Esophagus mucosa (tissue), 1 donor: ENCODE measurements at places on chromosomes 5 and 9.

- no peak for ATAC-seq
Observed at GRCh38 chr5:93954421-93955069, 213.1 kb upstream of the POU5F2 start.

GRCh38 chr9:124358631-124359030 lies 56.6 kb downstream of the PSMB7 start:
- ATAC-seq: no peak

- ATAC-seq: no peak
Observed at GRCh38 chr5:52743012-52743411, 44.7 kb upstream of the ITGA1 start.

DNA sequence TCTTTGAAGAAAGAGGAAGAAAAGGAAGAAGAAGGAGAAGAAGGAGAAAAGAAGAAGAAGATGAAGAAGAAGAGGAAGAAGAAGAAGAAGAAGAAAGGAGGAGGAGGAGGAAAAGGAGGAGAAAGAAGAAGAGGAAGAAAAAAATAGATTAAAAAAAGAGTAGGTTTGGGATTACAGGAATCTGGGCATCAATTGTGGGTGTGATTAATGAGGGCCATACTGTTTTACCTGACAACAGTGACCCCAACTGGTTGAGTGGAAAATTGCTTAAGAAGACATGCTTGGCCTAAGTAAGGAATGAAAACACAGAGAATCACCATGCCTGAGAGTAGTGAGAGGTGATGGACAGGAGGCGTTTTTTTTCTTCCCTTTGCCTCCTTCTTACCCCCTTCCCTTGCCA lies 114.6 kb downstream of the FAM170A start:
- peak; percentile 63 for ATAC-seq

- ATAC-seq: no peak
Observed at GRCh38 chr5:26323794-26324193, 714.6 kb downstream of the CDH9 start.

DNA sequence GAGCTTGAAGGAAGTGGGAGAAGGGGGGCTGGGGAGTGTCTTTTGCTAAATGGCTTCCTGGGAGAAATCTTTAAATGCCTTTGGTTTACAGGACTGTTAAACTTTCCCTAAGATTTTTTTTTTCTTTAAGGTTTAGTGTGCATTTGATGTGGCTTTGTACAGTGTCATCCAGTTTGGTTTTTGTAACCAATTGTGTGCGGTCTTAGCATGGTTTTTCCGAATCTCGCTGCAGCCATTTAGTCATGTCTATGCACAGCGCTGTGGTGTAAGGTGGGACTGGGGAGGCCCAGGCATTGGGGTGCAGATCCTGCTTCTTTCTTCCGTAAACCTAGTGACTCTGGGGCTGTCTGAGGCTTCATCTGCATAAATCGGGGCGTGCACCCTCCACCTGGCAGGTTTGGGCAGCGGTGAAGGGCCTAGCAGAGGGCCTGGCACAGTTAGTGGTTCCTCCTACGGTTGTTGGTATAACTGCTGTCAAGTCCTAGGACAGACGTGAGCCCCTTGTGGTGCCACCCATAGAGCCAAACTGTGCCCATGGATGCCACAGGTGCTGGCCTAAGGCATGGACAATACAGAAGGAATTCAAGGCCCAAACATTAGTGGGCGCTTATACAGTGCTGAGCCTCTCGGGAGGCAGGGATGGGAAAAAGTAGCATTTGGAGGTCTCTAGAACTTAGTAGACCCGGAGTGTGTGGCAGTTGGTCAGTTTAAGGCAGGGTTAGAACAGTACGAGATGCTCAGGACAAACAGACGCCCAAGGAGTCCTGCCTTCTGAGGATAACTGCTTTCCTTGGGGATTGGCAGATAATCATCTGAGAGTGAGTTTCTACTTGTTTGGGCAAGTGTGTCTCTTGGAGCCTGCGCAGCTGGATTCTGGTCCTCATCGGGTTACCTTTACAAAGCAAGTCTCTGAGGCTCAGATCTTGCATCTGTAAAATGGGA lies 1.5 kb downstream of the PRRC2B start:
- peak; percentile 84 for ATAC-seq

GRCh38 chr5:168109441-168109840 lies 182.0 kb upstream of the WWC1 start:
- no peak for ATAC-seq

GRCh38 chr9:133612816-133613215 lies 3.6 kb upstream of the FAM163B start:
- ATAC-seq: no peak

DNA sequence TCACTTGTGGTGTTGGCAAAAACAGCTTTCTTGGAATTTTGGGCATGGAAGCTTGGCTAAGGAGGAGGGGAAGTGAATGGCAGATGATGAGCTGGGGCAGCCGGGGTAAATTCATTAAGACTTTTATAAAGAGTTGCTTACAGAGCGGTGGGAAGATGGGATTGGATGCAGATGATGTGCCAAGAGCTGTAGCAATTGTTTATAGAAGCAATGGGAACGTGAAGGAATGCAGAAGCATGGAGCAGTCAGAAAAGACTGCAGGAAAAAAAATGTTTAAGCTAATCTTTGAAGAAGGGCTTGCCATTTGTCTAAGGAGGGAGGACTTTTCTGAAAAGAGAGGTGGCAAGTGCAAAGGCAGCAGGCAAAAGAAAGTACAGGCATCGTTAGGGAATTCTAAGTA lies 86.6 kb upstream of the SHISAL2B start:
- no peak for ATAC-seq

- no peak for ATAC-seq
Observed at GRCh38 chr5:149313151-149313841, 32.0 kb upstream of the GRPEL2 start.

DNA sequence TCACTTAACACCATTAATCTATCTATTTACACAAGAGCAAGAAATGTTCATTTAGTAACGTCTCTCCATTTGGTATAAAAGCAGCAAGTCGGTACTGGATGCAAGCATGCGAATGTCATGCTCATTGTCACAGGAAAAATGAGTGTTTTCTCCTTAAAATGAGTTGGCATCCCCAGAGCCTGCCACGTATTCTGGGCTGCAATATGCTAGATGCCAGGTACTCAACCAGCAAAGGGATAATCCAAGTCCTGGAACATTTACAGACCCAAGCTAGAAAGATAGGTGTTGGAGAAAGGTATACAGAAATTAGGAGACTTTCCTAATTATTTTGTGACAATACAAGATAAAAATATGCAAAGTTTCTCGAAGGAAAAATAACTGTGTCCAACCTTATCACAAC lies 217.5 kb downstream of the EBF1 start:
- ATAC-seq: no peak

- ATAC-seq: peak; percentile 52
Observed at GRCh38 chr5:132865668-132866341, 464 bp downstream of the GDF9 start.

GRCh38 chr9:37999588-38000189 lies 69.3 kb downstream of the SHB start:
- peak; percentile 66 for ATAC-seq

GRCh38 chr5:168370831-168371230 lies 79.4 kb downstream of the WWC1 start:
- ATAC-seq: no peak

DNA sequence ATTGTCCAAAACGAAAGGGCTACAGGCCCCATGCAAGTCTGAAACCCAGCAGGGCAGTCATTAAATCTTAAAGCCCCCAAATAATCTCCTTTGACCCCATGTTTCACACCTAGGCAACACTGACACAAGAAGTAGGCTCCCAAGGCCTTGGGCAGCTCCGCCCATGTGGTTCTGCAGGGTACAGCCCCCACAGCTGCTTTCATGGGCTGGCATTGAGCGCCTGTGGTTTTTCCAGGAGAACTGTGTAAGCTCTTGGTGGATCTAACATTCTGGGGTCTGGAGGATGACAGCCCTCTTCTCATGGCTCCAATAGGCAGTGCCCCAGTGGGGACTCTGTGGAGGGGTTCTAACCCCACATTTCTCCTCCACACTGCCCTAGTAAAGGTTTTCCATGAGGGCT lies 623.5 kb downstream of the PRR16 start:
- no peak for ATAC-seq

DNA sequence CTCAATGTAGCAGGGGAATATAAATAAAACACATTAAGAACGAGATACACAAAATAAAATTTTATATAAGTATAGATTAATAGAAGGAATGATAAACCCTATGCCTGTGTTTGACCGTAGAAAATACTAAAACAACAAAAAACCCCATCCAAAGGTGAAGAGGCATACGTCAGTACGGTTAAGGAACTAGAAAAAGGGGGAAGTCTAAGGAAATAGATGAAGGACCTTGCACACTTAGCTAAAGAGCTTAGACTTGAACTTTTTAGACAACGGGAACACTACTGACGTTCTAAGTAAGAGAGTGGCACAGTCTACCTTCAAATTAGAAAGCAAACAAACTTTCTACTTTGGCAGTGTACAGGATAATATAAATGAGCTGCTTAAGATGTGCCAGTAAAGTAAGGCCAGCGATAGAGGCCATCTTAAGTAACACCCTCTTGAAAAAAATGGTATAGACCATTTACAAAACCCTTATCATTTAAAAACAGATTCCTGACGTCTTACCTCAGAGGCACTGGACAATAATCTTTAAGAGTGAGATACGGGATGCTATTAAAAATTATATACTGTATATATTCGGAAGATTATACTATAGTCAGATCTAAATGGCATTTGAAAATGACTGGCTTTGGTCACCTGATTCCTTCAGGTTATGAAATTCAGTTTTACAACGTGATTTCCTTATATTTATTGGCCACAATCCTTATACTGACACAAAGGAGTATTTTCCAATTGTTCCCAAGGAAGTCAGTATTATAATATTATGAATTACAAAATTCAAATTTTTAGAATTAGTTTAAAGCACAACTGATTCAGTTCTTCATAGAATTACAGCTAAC lies 8.5 kb downstream of the PANK3 start:
- no peak for ATAC-seq

DNA sequence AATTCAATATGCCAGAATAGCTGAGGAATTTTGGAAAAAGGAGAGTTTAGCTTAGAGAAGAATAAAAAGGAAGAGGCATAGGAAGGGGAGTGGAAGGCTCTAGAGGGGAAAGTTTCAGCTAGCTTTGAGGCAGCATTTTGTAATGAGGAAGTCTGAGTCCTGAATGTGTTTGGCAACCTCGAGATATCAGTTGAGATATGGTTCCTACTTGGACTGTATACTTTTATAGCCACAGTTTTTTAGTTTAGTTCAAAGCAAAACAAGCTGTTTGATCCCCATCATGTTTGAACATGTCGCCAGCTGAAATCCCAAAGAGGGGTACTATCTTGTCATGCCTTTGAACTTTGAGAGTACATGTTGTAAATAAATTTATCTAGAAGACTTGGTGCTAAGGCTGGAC lies 559.0 kb upstream of the FTMT start:
- ATAC-seq: no peak

DNA sequence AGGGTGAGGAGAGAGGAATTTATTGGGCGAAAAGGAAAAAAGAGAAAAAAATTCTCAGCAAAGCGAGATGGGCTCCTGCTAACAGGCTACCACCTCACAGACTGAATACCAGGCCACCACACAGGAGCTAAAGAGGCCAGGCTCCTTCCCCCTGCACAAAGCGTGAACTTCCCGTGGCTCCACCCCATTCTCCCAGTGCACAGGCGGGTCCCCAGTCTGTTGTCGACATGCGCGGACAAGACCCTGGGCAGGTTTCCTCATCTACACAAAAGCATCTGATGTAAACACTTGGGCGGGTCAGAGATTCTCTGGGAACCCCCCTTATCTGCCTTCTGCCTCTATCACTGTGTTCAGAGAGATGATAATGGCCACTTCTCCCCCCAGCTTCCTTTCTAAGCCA lies 34.2 kb downstream of the IL31RA start:
- ATAC-seq: peak; percentile 44

DNA sequence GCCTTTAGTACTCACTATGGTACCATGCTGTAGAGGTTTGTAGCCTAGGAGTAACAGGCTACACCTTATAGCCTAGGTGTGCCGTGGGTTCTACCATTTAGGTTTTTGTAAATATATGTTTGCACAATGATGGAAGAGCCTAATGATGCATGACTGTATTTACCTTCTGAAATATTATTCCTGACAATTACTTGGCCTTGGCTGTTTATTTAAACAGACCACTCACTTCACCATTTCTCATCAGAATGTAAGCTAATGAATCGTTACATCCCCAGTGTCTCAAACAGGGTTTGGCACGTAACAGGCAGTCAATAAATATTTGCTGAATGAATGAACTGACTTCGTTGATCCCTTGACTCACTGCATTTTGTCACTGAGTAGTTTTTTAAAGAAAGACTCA lies 93.1 kb downstream of the MED27 start:
- ATAC-seq: peak; percentile 26

DNA sequence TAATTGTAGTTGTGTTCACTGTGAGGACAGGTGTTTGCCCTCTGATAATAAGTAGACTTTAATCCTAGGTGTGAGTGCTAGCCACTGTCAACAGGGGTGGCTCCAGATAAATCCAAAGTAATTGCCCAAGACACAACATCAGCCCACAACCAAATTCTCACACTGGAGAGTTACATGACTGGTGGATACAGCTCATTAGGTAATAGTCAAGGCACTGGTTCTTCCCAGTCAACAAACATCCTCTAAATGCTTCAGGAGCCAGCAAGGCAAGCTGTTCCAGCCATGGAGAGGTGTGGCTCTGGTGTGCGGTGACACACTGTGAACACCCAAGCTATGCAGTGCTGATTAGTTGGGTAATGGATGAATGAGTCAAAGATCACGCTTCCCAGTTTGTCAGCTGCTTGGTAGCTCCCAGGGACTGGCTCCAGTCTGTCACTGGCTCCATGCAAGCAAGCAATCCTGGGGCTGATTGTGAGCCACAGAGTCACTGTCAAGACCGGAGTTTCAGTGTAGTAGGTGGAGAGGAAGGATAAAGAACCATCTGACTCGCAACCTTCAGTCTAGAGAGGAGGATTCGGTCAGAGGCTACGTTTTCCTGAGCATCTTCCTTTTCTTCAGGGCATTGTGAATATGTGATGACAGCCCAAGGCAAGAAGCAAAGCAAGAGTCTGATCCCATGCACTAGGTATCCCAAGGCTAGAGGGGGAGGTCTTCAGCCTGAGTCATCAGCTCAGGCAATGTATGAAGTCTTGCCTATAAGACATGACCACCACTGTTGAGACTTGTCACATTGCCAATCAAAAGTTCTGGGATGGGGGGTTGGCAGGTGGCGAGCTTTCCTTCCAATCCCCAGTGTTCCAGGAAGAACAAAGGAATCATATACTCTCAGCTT lies 63.1 kb downstream of the UGCG start:
- peak; percentile 94 for ATAC-seq

GRCh38 chr9:125839317-125839716 lies 92.1 kb downstream of the PBX3 start:
- no peak for ATAC-seq
